ENCODE measurements at places on chromosomes 2 and 18.

GRCh38 chr2:129067953-129068352 lies 749.3 kb upstream of the HS6ST1 start:
- no peak for DNase-seq

- DNase-seq: no peak
These were observed 439.8 kb upstream of the LYPD1 start for GRCh38 chr2:133109772-133110171.

GRCh38 chr2:114609203-114609602 lies 166.8 kb downstream of the DPP10 start:
- no peak for DNase-seq

DNA sequence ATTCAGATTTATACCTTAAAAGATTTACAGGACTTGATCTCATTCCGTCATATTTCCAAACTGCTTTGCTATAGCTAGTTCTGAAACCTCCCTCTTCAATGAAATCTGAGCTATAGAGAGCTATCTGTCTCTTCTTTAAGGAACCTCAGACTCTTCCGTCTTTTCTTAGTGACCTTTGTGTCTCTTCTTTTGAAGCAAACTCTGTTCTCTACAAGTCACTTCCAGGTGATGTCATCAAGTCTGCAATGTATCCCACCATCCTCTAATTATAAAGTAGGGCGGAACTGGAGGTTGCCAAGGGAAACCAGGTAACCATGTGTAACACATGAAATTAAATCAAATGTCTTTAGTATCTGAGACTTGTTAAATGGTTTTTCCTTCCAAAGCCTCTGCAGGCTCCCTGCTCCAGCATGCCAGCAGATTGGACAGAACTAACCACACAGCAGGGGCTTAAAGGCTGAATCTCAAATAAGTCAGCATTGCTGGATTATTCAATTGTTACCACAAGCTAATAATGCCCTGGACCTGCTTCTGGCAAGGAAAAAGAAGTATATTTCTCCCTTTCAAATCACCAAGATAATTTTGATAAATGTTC lies 41.2 kb upstream of the PEX13 start:
- no peak for DNase-seq

- no peak for DNase-seq
These were observed 235.3 kb upstream of the PXDN start for GRCh38 chr2:1979569-1979968.

- no peak for DNase-seq
These were observed 133.2 kb downstream of the ZNF532 start for GRCh38 chr18:58997811-58998337.

- DNase-seq: no peak
These were observed 19.2 kb downstream of the SMARCAL1 start for GRCh38 chr2:216431531-216431856.

All from SJCRH30 (cell line).